ENCODE measurements at places on chromosomes 11 and 22.

GRCh38 chr11:39435641-39436040 lies 2023.8 kb downstream of the LRRC4C start:
- no peak for DNase-seq

DNA sequence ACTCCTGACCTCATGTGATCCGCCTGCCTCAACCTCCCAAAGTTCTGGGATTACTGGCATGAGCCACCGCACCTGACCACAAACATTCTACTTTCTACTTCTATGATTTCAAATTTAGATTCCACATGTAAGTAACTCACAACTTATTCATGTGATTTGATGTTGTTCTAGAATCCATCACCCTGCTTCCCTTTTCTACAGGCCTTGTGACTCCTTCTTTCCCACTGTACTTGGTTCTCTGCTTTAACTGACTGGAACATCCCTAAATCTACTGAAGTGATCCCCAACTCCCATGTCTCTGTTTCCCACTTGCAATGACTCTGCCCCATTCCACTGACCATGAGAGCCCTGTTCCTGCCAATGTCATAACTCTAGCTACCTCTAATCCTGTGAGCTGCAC lies 25.7 kb upstream of the MRPL17 start:
- no peak for DNase-seq

- no peak for DNase-seq
Measured at GRCh38 chr22:38451864-38452263, 3.1 kb downstream of the KCNJ4 start.

- no peak for DNase-seq
Measured at GRCh38 chr22:44701187-44701790, 715 bp upstream of the PRR5 start.

DNA sequence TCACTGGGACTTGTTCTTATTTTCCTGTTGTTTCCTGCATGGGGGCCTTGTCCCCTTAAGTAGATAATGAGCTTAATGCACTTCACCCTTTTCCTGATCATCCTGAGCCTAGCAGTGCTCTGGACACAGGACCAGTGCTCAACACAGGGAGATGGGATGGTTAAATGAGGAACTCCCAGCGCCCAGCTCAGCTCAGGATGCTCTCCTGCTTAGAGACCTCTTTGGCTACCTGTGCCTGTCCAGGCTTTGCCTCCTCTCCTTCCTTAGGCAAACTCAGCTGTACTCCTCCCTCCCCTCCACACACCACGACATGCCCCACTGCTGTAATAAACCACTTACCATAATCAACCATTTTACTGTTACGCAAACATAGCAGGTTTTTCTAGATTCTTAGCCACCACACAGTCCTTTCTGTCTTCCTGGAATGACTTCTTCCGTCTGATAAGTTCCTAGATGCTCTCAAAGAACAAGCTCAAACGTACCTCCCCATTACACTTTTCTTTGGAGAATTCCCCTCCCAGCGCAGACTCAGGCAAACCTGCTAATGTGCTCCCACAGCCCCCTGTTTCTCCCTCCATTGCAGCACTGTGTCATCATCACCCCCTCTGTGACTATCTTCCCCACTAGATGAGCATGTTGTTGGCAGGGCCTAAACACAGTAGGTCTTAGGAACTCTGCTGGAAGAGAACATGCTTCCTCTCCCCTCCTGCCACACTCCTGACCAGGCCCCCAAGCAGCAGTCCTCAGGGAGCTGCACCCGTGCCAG lies 113.6 kb downstream of the MICAL2 start:
- no peak for DNase-seq
